ENCODE measurements at places on chromosomes 13 and 19.

DNA sequence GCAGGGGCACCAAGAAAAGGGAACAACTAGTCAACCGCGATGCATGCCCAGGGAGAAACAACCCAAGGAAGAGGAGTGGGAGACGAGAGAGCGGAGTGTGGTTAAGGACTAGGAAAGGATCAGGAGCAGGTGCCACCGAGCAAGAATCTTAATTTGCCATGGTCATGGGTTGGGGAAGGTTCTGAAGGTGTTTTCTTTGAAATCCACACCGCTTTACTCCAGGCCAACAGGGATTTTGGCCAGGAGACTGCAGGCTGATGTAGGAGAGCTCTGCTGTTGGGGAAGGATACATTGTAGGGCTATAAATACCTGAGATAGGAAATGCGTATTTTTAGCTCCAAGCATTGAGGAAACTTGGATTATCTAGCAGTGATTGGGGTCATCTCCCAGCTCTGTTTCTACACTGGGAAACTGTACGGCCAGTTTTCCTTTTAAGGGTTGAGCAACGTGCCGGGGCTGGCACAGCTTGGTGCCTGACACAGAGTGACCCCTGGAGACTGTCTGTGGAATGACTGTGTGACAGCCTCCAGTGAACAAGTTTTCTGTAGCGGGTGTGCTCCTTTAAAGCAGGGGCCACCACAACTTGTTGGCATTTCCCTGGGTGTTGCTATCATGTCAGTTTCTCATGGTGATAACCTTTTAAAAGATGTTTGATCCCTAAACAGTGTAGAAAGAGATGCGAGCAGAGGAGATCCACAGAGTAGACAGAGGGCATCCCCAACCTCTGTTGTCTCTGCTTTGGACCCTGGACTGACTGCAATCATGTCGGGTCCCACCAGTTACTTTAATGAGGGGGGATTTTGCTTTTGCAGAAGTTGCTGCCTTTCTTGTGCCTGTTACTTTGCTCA is 34.3 kb downstream of the ZNF536 start:
- no peak for DNase-seq

DNA sequence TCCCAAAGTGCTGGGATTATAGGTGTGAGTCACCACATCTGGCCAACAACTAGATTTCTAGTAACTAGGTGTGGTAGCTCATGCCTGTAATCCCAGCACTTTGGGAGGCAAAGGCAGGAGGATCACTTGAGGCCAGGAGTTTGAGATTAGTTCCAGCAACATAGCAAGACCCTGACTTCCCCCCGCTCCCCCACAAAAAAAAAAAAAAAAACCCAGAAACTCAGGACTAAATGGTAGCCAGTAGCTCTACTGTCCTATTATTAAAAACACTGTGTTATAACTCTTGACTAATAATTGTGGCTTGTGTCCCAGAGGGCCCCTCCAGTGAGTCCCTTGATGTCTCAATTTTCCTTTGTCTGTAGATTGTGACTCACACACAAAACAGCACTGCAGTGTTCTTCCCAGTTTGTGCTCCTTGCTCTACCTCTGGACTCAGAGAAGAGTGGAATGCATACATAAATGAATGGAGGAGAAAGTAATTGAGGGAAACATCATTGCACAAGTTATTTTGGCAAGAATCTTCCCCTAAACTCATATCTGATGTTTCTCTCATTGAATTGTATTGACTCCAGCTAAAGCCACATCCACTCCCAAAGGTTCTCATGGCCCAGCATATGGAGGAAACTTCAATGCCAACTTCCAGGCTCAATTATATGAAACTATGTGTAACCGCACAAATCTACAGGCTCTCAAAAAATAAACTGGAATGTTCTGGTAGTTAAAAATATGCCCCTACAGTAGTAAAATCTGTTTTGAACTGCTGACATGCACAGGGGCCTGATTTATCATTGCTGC is 8.8 kb downstream of the TPT1 start:
- DNase-seq, result no peak

- DNase-seq, result peak; percentile 74
Observed at GRCh38 chr19:50500060-50500752, 10.8 kb downstream of the JOSD2 start.

DNA sequence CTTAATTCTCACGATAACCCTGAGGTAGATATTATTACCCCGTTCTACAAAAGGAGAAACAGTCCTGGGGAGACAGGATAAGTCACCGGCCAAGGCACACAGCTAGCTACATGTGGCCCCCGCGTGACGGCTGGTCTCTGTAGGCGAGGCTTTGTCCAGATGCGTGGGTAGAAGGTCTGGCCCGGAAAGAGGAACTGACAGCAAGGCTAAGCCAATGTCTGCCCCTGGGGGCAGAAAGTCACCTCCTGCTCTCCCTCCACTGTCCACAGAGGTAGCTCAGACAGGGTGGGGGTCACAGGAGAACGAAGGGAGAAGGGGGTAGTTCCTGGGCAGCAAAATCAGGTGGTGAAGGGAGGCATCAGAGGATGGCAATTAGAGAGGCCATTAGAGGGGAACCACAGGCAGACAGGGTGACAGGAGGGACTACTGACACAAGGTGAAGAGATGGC is 1.8 kb downstream of the APOC4 start:
- no peak for DNase-seq

All from NCI-H1417 (cell line).